ENCODE measurements at places on chromosomes 11 and 22.
A peak's percentile ranks its signal among the peaks of the same experiment; 100 is the strongest.

- no peak for DNase-seq
Observed at GRCh38 chr11:123429336-123429735, 733 bp upstream of the GRAMD1B start.

- DNase-seq, result no peak
Observed at GRCh38 chr11:14454861-14455632, 44.6 kb downstream of the COPB1 start.

DNA sequence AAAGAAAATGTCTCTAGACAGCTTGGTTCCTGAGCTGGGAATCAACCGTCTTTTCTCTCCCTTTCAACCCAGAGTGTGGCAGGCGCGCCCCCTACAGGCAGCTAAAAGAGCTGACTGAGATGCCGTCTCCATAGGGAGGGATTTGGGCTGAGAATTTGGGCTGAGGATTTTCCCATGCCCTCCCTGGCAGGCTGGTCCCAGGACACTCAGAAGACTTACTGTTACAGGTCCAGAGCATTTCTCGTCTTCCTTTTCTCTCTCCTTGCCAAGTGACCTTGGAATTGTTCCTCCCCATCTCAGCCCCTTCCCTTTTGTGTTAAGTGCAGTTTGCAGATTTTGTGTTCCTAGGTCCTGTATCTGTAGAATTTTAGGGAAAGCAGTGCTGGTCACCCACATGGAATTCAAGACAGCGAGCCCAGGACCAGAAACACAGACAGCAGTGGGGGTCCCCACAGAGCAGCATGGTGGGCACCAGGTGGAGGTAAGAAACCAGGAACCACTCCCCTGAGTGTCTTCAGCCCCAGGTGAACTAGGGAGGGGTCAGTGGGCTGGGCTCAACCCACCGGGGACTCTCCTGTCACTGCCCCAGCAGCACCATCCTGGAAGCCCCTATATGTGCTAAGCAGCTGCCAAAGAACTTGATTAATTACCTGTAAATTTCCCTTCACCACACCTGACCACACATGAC lies 9.9 kb upstream of the IGLL5 start:
- peak; percentile 9 for DNase-seq

GRCh38 chr11:22344081-22344480 lies 5.9 kb downstream of the SLC17A6 start:
- DNase-seq, result no peak

- DNase-seq, result no peak
Observed at GRCh38 chr22:25393121-25393805, 171.2 kb upstream of the GRK3 start.

DNA sequence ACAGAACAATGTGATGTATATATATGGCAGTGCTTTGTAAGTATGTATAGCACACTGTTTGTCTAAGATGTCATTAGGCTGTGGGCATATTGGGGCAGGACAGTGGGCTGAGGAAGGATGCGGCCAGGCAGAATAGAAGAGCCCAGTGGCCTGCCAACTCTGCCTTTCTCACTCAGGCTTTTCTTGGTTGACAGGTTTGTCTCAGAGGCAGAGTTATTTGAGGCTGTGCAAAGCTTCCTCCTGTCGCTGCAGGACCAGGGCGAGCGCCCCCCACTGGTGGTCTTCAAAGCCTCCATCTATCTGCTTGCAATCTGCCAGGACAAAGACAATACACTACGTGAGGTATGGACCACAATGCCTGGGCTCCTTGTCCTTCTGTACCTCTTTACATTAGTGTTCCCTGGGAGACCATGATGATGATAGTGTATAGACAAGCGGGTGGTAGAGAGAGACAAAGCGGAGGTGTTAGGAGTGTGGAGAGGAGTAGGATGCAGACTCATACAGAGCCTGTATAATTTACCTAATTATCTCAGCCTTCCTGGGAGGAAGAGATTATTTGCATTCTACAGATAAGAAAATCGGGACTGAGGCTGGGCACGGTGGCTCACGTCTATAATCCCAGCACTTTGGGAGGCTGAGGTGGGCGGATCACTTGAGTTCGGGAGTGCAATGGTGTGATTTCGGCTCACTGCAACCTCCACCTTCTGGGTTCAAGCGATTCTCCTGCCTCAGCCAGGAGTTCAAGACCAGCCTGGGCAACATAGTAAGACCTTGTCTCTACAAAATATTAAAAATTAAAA lies 37.3 kb upstream of the CCDC134 start:
- DNase-seq, result no peak

DNA sequence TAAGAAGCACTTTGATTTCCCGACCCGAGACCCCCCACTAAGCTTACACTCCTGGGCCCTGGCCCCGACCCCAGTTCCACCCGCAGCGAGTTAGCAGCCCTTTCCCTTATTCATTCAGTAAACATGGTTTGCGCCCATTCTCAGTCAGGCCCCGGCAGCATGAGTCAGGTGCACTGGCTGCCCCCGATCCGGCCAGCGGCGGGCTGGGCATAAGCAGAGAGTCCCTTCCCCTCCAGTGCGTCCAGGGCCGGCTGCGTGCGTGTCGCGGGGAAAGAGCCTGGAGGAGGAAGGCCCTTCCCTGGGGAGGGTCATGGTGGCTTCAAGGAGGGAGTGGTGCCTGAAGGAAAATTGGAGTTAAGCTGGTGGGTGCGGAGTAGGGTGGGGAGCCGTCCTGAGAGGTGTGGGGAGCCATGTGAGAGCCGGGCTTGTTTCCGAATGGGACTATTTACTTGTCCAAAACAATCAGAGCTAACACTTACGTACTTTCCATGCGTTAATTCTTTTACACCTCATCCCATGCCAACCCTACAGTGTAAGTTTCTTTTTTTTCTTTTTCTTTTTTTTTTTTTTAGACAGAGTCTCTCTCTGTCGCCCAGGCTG lies 657 bp downstream of the IGHMBP2 start:
- DNase-seq, result no peak

GRCh38 chr11:63770763-63771162 lies 2.2 kb upstream of the ZFTA start:
- no peak for DNase-seq

- DNase-seq, result no peak
Observed at GRCh38 chr11:112113539-112114457, 27.1 kb downstream of the SDHD start.

GRCh38 chr11:76523147-76523546 lies 78.3 kb downstream of the EMSY start:
- no peak for DNase-seq

- no peak for DNase-seq
Observed at GRCh38 chr11:59616396-59616982, 915 bp upstream of the OSBP start.

DNA sequence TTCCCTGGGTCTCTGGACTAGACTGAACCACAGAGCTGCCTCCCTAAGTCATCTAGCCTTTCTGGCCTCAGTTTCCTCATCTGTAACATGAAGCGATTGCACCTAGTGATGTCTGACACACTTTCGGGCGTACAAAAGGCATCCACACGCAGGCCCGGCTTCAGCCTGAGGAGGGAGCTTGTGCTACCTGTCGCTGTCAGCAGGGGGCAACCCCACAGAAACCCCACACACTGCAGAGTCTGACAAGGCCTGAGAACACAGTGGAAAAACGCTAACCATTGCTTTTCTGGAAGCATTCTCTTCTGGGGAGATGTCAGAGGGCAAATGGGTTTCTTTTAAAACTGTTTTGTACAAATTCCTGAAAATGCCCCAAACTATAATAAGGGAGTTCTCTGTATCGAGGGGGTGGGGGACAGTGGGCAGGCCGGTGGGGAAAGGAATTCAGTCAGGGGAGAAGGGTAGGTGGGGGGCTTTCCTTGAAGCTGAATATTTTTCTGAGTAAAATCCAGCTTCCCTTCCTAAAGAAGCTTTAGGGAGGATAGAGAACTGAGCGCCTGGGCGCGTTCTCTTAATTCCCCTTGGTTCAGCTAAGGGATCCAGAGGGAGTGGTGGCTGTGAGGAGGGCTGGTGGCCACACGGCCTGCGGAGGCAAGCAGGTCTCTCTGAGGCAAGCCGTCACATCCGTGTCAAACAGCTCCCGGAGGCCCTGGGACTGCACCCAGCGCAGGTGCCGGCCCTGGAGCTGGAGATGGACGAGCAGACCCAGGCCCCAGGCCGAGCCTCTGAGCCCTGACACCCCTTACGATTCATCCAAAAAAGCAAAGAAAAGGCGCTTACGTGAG lies 533 bp downstream of the ELF5 start:
- peak; percentile 4 for DNase-seq

DNA sequence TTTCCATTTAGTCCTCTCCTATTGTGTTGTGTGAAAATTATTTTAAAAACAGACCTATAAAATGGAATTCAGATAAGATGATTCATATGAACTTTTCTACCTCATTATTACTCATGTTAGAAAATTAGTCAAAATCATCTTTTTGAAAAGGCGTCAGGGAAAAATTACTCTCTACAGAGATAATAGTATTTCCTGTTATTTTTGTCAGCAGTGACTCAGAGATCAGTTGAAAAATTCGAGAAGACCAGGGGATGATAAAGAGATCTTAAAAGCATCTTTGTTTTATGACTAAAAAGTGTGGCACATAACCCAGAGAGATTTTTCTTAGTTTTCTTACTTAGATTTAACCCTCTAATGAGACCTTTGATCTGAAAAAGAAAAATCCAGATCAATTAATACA lies 157.9 kb upstream of the CARD18 start:
- no peak for DNase-seq

DNA sequence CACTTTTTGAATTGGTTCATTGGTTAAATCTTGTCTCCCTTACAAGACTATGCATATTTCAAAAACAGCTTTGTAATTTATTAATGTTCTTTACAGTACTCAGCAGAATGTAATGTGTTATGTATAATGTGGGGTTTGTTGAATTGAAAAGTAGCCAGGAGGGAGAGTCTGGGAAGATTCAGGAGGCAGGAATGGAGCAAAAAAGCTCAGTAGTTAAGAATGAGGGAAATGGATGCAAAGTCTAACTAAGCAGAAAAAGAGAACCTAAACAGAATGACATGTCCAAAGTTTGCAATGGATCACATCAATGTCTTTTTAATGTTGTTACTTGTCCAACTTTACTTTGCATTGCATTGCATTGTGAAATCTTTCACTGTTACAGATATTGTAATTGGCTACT lies 86.5 kb upstream of the CARD18 start:
- no peak for DNase-seq

GRCh38 chr11:14266622-14267021 lies 92.4 kb downstream of the RRAS2 start:
- no peak for DNase-seq

- no peak for DNase-seq
Observed at GRCh38 chr11:35173616-35174566, 34.9 kb downstream of the CD44 start.

DNA sequence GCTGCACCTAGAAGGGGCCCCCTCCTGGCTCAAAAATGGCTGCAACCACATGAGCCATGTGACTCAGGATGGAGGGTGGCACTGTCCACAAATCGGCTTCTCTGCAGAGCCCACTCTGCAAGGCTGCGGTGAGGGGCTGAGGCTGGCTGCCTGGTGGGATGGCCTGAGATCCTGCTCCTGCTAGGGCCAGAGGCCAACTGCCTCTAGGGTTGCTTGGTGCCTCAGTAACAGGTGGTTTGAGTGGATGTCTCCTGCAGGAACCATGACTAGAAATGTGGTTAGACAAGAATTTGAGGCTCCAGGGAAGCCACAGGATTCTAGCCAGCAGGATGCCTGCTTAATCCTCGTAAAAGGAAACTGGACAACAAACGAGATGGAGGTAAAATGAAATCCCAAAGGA lies 17.1 kb downstream of the PATZ1 start:
- no peak for DNase-seq

DNA sequence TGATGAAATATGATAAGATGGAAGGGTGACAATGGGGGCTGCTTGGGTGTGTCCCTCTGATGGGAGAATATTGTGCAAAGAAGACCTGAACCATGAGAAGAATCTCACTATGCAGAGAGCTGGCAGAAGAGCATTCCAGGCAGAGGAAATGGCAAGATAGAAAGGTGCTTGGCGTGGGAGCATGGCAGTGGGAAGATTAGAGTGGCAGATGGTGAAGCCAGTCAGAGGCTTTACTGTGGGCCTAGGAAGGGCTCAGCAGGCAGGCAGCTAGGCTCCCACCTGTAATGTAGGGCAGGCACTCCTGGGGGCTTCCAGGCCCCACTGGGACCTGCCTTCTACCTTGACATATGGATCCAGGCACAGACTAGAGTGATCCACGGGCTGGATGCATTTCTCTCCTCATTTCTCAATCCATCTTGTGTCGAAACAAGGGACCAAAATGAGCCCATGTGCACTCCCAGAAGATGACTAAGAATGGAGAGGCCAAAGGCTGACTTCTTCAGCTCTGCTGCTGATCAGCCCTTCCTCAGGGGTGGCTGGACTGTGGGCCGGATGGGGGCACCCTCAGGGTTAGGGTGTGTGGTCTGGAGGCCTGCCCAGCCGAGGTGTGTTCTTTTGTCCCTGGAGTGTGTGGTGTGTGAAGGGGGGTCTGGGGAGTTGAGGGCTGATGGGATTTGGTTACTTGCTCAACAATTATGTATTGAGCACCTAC lies 88.3 kb downstream of the TSPAN18 start:
- DNase-seq, result no peak

DNA sequence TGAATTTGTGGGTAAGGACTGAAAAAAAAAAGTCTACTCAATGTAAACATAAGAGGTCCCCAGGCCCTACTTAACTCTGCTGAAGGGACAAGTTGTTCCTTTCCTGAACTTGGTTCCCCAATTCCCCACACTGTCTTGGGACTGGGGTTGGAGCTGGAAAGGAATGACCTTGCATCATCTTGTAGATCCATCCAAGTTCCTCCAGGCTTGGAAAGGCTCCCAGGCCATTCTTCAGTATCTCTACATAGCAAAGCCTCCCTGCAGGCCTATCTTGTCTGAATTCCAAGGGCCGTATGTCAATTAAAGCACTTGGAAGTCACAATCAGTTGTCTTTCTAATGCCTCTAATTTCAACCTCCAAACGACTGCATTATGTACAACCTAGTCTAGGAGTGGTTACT lies 361.2 kb downstream of the TMEM135 start:
- no peak for DNase-seq

GRCh38 chr11:69605737-69606526 lies 35.0 kb upstream of the CCND1 start:
- DNase-seq, result no peak

GRCh38 chr22:41922328-41922727 lies 4.3 kb downstream of the TNFRSF13C start:
- no peak for DNase-seq

DNA sequence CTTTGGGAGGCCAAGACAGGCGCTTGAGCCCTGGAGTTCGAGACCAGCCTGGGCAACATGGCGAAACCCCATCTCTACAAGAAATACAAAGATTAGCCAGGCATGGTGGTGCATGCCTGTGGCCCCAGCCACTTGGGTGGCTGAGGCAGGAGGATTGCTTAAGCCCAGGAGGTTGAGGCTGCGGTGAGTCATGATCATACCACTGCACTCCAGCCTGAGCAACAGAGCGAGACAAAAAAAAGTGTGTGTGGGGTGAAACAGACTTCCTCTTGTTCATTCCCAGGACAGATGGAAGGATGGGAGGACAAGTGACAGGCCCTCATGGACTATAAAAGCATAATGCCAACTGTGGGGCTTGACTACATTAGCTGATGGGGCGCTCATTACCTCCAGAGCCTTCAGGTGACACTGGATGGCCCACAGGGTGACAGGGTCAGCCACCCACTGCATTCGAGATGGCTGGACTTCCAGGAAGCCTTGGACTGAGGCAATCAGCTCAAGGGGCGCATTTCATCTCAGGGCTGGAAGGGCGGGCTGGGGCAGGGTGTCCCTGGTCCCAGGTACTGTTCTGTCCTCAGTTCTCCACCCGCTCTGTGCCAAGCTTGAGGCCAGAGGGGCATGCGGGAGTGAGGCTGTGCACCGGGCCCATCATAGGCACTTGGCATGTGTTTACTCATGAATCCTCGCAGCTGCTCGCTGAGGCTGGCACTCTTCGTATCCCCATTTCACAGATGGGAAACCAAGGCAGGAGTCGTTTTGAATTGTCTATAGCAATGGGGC lies 12.5 kb downstream of the NPTXR start:
- no peak for DNase-seq

Data from hippocampal formation (tissue), 2 donors.